ENCODE measurements at places on chromosomes 1 and 21. TPM values are rescaled to one million over a fixed set of nuclear protein-coding genes. Genes with fewer than 3 reads are reported as not detected.

- DNase-seq, result peak; percentile 57
Observed at GRCh38 chr1:47449822-47450552, 12.1 kb downstream of the FOXD2 start.

The APCS gene
- total RNA-seq, result 0.32 TPM

GRCh38 chr1:203666609-203667008, 40.0 kb downstream of the ATP2B4 start:
- no peak for DNase-seq

DNA sequence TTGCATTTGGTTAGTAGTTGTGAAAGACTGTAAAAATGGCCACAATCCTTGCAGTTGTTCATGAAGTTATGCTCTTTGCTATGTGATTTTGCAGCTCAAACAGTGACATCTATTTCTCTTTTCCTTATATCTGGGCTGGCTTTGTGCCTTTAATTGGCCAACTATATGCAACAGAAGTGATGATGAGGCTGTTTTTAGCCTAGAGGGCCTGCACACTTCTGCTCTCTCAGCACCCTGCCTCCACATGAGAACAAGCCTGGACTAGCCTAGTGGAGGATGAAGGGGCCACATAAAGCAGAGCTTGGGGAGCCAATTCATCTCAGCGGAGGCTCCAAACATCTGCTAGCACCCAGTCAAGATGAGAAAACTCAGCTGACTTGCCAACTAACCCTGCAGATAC, 339.8 kb downstream of the OMA1 start:
- no peak for DNase-seq

The ZYG11A gene
- not detected for total RNA-seq

DNA sequence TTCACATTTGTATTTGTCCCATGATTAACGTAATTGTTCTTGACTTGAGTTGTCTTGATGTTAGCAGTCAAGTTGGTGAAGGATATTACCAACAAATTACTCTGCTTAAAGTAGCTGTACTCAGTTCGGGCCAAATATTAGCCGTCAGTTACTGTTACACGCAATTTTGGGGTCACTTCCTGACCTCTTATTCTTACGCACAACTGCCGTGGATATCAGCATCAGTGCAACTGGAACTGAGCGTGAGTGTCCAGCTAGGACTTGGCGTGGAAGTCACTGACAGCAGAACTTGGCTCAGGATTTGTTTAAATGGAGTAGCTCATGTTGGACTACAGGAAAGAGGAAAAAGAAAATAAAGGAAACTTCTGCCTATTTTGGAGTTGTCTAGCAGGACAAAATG, 56.4 kb downstream of the ADAMTS1 start:
- peak; percentile 68 for DNase-seq

GRCh38 chr1:186188004-186188539, 187.0 kb downstream of the TPR start:
- no peak for DNase-seq

- DNase-seq, result no peak
Observed at GRCh38 chr1:198102454-198102827, 54.4 kb upstream of the NEK7 start.

- no peak for DNase-seq
Observed at GRCh38 chr1:12581179-12581578, 36.8 kb downstream of the DHRS3 start.

The SPOCD1 gene
- total RNA-seq, result not detected

All from Right ventricle myocardium superior (tissue), 1 donor.